Forelimb muscle (tissue), 1 donor: ENCODE measurements at places on chromosomes 12 and 14. TPM values are rescaled to one million over a fixed set of nuclear protein-coding genes. Genes with fewer than 3 reads are reported as not detected.

- no peak for DNase-seq
Measured at GRCh38 chr14:99062772-99063418, 209.1 kb downstream of the BCL11B start.

The KRT86 gene
- 0.33 TPM for polyA plus RNA-seq

The CELA1 gene
- polyA plus RNA-seq, result not detected

DNA sequence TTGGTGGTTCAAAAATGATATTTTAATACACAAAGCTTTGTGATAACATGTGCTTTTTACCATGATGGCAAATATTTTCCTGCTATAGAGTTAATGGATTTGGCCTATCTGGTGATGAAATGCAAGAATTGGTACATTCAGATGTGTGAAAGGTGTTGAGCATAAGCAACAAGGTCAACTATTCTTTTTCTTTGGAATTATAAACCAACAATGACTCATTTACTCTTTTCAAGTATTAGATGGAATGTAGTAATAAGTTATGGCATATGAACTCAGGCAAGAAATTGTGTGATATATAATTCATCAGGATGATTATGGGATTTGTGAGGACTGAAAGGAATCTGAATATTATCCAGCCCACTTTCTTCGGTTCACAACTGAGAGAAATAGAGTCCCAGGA lies 471.4 kb downstream of the ETNK1 start:
- no peak for DNase-seq

The TSPAN8 gene
- polyA plus RNA-seq, result 0.96 TPM

The ATL1 gene
- 6.1 TPM for polyA plus RNA-seq

The B4GALNT1 gene
- 2.1 TPM for polyA plus RNA-seq

The GSG1 gene
- 6.4 TPM for polyA plus RNA-seq

DNA sequence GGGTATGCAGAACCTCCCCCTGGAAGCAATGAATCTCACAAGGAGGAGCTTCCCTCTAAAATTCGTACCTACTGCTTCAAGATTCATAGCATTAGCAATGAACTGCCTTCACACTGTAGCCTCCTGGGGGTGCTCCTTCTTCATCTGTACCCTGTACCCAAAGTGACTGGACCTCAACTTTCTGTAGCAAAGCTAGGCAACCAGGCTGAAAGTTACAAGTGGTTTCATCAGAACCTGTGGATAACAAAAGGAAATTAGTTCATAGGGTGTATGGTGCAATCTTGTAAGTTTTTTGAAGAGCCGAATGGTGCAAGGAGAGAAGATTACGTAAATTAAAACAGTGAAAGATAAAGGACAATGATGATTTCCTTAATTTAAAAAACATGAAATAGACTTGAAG lies 1541.7 kb upstream of the FLRT2 start:
- DNase-seq, result no peak

DNA sequence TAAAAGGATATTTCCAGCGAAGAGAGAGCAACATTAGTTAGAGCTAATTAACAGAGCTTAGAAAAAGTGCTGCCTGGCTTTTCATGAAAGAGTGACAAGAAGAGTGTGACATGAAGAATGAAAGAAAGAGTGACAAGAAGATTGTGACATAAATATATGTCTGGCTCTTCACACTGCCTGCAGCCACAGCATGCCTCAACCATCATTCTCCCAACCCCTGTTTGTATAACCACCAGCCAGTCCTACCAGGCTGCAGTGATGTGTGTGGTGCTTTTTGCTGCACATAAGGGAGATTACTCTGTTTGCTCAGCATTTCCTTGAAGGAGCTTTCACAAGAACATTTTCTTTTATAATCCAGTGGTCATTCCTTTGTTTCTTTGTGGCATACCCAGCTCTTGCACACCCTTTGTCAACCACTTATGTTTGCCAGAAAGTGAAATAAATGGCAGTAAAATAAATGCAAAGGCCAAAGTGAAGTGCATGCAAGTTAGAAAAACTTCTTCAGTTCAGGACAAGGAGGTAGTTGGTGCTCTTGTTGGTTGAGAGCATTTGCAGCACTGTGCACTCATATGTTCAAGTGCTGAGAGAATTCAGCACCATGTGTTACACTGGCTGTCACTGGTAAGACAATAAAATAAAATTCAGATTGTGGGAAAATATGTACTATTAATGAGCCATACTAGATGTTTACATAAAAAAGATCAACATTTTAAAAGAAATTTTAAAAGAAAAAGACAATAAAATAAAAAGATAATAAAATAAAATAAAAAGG lies 50.6 kb downstream of the KIF21A start:
- no peak for DNase-seq

GRCh38 chr12:31324845-31325523 lies 966 bp downstream of the SINHCAF start:
- no peak for DNase-seq

DNA sequence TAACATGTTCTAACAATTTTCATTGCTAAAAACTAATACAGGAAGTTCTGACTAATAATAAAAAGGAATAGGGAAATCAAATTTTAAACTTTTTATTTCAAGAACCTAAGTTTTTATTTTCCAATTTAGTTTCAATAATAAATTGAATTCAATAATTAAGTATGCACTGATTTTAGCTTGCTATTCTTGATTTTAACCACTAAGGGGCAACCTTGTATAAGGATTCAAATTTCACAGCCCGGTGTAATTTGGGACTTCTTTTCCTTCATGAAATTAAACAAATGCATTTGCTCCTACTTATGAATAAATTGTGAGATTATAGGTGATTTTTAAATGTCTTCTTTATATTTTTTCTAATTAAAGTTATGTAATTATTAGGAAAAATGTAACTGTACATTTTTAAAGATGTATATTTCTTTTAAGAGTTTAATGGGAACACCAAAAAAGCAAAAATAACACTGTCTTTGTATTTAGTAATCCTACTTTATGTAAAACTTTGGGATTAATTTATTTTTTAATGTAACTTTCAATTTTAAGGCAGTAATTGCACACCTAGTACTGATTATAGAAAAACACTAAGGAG lies 241.4 kb upstream of the PDZRN4 start:
- no peak for DNase-seq

The CACNA1C gene
- 3.2 TPM for polyA plus RNA-seq

The LRRK2 gene
- polyA plus RNA-seq, result 4.5 TPM

DNA sequence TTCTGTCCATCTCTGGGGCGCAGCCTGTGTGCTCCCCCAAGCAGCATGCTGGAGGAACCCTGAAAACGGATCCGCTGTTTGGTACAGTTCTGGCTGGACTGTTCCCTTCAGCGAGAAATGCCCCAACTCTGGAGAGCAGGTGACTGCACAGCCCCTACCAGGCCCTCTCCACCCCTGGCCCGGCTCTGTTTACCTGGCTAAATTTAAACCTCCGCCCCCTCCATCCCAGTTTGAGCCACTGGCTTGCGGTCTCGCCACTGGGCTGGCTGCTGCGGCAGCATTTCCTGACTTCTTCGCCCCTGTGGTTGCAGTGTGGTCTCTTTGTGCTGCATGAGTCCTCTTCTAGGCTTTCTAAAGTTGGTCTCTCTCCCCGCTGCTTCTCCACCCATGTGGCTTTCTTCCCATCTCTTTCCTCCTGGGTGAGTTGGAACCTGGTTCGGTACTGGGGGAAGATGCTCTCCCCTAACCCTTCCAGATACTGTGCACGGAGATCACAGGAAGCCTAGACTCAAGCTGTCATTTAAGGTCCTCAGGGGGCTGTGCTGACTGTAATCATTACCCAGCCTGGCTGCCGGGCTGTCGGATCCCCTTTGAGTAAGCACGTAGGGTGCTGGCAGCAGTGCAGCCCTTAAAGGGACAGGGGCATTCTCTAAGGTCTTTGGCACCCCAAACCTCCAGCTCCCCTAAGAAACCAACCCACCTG lies 60.6 kb downstream of the FBXL14 start:
- no peak for DNase-seq

The RAD9B gene
- polyA plus RNA-seq, result 4.4 TPM

DNA sequence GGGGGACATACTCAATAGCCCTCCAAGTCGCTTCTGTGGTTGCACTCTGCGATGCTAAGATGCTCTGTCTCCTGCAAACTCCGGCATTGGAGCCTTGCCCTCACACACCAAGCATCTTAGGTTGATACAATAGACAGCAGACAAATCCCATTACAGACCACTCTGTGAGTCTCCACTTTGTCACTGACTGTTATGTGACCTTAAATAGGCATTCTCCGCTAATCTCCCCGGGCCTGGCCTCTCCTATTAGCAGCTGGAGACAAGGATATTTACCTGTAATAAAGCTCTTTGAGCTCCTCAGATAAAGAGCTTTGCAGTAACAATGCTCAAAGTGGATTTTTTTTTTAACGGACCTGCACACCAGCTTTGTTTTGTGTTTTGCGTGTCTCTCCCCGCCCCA lies 479.7 kb upstream of the TBX3 start:
- DNase-seq, result no peak

DNA sequence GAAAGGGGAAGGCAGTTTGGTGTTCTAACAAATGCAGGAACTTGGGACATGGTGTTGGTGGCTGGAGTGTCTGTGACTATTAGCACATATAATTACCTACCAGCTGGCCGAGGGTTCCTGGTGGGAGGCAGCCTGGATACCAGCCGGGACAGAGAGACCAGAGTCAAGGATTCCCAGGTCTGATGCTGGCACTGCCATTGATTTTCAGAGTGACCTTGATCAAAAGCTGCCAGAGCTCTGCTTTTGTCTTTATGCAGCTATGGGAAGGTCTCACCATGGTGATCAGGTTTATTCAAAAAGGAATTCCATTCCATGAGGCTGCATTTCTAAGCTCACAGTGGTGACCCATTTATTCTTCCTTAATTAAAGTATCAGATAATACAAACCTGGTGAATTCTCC lies 101.0 kb upstream of the PWP1 start:
- DNase-seq, result no peak

DNA sequence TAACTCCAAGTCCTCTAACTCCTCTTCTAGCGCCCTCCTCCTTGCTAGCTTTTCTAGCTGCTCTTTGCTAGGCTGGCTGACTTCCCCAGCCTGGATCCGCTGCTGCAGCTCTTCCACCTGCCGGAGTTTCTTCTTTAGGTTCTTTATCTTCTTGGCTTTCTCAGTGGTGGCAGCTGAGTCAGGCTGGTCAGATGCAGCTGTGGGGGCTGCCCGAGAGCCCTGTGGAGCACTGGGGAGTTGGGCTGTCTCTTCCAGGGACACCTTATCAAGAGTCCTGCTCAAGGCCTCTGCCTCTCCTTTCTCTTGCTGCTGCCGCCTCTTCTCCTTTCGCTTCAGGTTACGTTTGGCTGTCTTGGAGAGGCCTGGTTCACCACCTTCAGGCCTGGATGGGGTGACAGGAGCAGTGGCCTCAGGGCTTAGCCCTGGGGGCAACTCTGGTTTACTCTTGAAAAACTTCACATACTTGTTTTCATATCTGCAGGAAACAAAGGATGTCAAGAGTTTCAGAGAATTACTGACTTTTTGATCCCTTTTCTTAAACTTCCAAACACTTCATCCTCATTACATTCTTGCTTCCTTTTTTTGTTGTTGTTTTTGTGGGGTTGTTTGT lies 25.7 kb downstream of the PYM1 start:
- no peak for DNase-seq

GRCh38 chr12:55631733-55632132 lies 5.0 kb upstream of the OR10P1 start:
- no peak for DNase-seq

GRCh38 chr14:68694516-68695235 lies 98.2 kb downstream of the ZFP36L1 start:
- no peak for DNase-seq

The SLIRP gene
- polyA plus RNA-seq, result 70.1 TPM

The LMNTD1 gene
- 0.16 TPM for polyA plus RNA-seq

The ENDOU gene
- 0.71 TPM for polyA plus RNA-seq

DNA sequence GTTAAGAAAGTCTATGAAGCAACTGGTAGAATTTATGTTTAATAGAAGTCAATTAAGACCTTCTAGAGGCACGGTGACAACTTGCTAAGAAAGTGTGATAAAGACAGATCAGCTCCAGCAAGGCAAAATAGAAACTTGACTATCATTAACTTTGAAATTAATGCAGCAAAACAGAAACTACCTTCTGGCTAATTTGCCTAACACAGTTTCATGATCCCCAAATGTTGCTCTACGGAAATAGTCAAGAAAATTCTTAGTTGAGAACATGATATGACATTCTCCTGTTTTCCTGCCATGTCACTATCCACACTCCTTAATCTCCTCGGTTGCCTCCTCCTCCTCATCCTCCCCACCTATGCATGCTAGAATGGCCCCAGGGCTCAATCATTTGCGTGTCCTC lies 4.2 kb downstream of the DENND5B start:
- DNase-seq, result no peak
